NCI-H460 (cell line): ENCODE measurements at places on chromosomes 4 and X. TPM values are rescaled to one million over a fixed set of nuclear protein-coding genes. Genes with fewer than 3 reads are reported as not detected.

DNA sequence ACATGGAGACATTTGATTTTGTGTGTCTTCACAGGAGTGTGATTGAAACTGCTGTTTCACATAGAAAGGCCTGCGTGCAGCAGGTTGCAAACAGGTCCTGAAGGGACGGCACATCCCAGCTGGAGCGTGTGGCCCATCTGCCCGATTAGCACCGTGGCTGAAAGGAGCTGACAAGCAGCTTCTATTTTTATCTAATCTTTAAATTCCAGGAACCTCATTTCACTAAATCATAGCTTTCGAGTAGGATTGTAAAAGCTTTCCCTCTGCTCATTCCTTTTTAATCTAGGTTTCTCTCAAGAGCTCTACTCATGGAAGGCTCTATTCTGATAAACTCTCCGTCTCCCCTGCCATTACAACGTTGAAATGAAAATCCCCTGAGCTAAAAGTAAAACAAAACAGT lies 106.8 kb downstream of the FSTL5 start:
- no peak for DNase-seq

The UGT2A1 gene
- total RNA-seq: not detected in 2 replicates

The RASGEF1B gene
- 0.15 TPM in 1 of 2 replicates, not detected in the other for total RNA-seq

The ATP1B4 gene
- total RNA-seq: not detected in 2 replicates

The TMPRSS11F gene
- not detected in 2 replicates for total RNA-seq

DNA sequence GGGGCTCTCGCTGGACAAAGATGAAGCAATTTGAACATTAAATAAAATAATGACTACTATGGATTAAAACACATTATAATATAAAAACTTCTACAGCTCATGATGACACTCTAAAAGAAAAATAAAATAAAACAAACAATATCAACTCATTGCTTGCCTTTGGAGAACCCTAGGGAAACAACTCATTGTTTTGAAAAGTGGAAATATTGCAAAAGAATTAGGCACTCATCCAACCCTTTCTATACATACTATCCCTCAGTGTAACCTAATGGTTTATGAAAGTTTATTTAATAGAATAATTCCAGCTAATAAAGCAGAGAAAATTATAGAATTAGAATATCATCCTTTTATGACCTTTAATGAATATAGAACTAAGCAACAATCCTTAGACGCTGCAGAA lies 718 bp downstream of the RAB40A start:
- DNase-seq: no peak

DNA sequence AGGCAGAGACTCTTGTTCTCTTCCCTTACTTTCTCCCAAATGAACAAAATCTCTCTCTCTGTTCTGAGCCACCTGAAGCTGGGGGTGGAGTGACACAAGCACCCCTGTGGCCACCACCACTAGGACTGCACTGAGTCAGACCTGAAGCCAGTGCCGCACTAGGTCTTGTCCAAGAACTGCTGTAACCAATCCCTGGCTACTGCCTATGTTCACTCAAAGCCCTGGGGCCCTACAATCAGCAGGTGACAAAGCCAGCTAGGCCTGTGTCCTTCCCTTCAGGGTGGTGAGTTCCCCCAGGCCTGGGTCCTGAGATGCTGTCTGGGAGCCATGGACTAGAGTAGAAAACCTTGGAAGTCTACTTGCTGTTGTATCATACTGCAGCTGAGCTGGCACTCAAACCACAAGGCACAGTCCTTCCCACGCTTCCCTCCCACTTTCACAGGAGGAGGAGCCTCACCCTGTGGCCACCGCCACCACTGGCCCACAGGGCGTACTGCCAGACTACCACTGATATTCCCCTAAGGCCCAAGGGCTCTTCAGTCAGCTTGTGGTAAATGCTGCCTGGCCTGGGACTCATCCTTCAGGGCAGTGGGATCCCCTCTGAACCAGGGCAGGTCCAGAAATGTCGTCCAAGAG lies 119.1 kb downstream of the RTL9 start:
- DNase-seq: no peak

DNA sequence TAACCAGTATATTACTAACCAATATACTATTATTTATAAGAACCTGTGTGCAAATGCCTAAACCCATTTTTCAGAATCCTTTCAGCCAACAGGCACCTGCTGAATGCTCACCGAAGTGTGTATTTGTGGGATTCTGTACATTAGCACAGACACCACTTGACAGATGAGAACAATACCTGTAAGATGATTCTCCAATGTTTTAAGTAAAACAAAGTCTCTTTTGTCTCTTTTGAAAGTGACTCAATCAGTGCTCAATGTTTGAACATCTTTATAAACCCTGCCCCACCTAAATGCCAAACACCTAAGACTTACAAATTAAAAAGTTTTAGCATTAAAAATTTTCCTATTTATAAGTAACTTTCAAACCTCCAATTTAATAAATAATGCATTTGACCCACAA lies 763 bp downstream of the ASB9 start:
- no peak for DNase-seq

GRCh38 chrX:7640392-7640791 lies 202.6 kb upstream of the VCX start:
- no peak for DNase-seq

DNA sequence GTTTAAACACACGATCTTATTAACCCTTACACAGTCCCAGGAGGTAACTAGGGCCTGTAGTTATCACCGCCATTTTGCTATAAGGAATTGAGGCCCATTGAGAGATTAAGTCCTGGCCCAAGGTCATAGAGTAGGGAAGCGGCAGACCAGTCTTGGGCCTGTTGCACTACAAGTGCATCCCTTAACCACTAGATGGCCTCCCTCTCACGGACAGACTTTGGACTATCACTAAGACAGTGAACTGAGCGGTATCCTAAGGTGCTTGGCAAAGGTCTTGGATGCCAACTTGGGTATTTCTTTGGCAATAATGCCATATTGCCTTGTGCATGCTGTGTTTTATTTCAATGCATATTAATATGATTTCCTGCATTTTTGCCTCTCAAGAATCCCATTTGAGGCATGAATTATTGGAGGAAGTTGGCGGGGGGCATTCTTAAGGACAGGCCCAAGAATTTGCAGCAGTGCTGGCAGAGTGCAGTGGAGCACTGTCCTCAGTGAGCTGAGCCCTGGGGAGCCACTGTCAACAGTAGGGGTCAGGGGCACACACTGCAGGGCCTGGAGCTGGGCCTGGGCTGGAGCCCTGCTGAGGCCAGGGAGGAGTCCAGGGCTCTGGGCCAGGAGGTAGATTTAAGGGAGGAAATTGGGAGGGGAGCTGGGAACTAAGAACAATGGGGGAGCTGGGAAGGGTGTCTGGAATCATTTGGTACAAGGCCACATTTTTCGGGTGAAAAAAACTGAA lies 147.4 kb downstream of the SMIM20 start:
- DNase-seq: peak; percentile 47

The PNMA6F gene
- not detected in 2 replicates for total RNA-seq

DNA sequence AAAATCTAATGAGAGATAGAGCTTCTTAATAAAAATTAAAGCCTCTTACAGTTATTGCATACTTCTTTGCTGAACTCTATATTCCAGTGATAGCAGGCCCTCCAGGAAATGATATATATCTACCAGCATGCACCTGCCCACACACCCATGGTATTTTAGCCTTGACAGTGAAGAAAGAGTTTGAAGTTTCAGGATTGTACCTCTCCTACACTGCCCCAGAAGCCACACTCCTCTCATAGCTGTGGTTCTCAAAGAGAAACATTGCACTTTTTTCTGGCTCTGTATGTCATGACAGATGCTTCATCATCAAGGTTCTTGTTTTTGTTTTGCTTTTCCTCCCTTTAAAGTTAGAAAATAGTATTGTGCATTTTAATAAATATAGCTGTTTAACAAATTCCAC lies 34.0 kb downstream of the INPP4B start:
- DNase-seq: no peak

- DNase-seq: no peak
Observed at GRCh38 chr4:8250227-8250626, 19.3 kb upstream of the HTRA3 start.
